ENCODE measurements at places on chromosomes 6 and 20.

- no peak for DNase-seq
These were observed 44.6 kb downstream of the STXBP5 start for GRCh38 chr6:147248859-147249258.

- no peak for DNase-seq
These were observed 107.4 kb downstream of the DLL1 start for GRCh38 chr6:170183521-170183920.

- peak; percentile 71 for DNase-seq
These were observed 206.0 kb upstream of the MARCKS start for GRCh38 chr6:113651120-113651519.

DNA sequence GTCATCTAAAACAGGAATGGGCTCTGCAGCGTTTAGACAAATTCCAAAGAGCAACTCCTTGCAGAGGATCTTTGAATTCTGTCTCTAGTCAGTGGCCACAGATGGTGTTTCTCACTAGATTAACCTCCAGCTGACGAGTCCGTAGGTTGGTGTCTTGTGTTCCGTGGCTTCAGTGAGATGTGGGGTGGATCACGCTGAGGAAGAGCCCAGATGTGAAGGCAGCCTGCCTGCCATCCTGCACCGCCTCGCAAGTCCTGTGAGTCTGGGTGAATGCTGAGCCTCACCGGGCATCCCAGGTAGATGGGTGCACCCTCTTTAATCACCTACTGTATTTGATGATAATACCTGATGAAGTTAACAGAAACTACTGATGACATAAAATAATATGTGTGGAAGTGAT lies 70.4 kb downstream of the THBS2 start:
- DNase-seq: no peak

DNA sequence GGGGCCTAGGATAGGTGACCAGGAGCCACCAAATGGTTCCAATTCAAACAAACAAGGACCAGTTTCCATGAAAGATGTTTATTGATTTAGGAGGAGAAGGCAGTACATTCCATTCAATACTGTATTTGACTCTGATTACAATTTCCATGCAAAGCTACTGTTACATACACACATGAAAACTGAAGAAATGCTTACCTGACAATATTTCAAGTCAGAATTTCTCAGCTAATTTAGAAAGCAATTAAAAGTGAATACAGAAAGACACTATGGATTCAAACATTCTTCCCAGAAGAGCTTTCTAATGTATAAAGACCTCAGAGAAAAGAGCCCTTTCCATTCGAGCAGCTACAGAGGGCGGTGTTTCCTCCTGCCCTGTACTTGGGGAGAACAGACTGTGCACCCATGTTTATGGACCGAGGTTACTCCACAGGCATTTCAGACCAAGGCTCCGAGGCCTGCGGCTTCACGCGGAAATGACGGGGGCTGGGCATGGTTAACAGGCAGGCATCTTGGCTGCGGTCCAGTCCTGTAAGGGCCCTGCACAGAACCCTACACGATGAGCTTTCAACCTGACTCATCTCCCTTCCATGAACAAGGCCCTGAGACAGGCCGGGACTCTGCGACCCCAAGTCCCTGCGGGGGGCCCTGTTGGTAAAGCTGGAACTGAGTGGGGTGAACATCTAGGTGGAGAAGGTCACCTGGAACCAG lies 25.7 kb upstream of the TCFL5 start:
- no peak for DNase-seq

DNA sequence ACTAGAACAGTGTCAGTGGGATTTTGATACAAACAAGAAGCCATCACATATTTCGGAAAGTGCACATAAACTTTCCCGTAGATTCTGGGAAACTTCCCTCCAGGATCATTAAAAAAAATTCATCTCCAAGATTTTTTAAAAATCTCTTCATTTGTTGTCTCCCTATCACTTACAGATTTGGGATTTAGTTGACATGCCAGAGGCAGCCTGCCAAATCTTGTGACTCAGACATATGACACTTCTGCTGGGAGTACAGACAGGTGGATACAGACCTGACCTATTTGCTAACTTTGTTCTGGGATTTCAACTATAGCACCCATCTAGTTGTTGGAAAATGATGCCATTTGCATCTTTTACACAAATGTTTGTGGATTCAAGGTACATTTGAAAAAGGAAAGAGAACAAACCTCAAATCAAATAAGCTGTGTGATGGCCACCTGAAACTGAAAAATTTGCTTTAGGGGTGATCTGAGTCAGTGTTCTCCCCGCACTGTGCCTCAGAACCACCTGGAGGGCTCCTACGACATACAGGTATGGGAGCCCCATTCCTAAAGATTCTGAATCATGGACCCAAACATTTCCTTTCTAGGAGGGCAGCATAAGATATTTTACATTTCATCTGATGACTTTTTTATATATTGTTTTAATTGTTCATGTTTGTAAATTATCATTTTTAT lies 21.9 kb upstream of the CD2AP start:
- DNase-seq: no peak

All from globus pallidus (tissue), 1 donor.